Glutamatergic neuron (in vitro differentiated cells): ENCODE measurements at places on chromosomes 5 and 9. TPM values are rescaled to one million over a fixed set of nuclear protein-coding genes. Genes with fewer than 3 reads are reported as not detected.

The PCDHGA6 gene
- 6.3 TPM for total RNA-seq

The LTC4S gene
- total RNA-seq: 0.91 TPM

The FIBCD1 gene
- not detected for total RNA-seq

The SCGB3A2 gene
- 1.2 TPM for total RNA-seq

The CYLC2 gene
- total RNA-seq: not detected

The GPR150 gene
- not detected for total RNA-seq

The SLC23A1 gene
- not detected for total RNA-seq

The DMAC1 gene
- 22.2 TPM for total RNA-seq
